ENCODE measurements at places on chromosomes 7 and 10. TPM values are rescaled to one million over a fixed set of nuclear protein-coding genes. Genes with fewer than 3 reads are reported as not detected.

COL26A1 gene
- not detected for total RNA-seq

GNAT3 gene
- total RNA-seq, result not detected

VAX1 gene
- total RNA-seq, result not detected

CALHM1 gene
- not detected for total RNA-seq

MKI67 gene
- 37.2 TPM for total RNA-seq

KLHDC10 gene
- 30.3 TPM for total RNA-seq

IFIT1B gene
- not detected for total RNA-seq

HOXA6 gene
- 4.0 TPM for total RNA-seq

CDC14C gene
- total RNA-seq, result not detected

CFAP69 gene
- 2.6 TPM for total RNA-seq

ERVW-1 gene
- total RNA-seq, result not detected

RASA4B gene
- 3.8 TPM for total RNA-seq

CCDC3 gene
- under 0.01 TPM for total RNA-seq

LIPM gene
- not detected for total RNA-seq

LGI1 gene
- total RNA-seq, result not detected

ITGB8 gene
- total RNA-seq, result 9.8 TPM

KAZALD1 gene
- total RNA-seq, result 0.57 TPM

GPC2 gene
- 6.5 TPM for total RNA-seq

Measured in vein endothelial cell (primary cell).